8988T (cell line): ENCODE measurements at places on chromosomes 12 and 14.

DNA sequence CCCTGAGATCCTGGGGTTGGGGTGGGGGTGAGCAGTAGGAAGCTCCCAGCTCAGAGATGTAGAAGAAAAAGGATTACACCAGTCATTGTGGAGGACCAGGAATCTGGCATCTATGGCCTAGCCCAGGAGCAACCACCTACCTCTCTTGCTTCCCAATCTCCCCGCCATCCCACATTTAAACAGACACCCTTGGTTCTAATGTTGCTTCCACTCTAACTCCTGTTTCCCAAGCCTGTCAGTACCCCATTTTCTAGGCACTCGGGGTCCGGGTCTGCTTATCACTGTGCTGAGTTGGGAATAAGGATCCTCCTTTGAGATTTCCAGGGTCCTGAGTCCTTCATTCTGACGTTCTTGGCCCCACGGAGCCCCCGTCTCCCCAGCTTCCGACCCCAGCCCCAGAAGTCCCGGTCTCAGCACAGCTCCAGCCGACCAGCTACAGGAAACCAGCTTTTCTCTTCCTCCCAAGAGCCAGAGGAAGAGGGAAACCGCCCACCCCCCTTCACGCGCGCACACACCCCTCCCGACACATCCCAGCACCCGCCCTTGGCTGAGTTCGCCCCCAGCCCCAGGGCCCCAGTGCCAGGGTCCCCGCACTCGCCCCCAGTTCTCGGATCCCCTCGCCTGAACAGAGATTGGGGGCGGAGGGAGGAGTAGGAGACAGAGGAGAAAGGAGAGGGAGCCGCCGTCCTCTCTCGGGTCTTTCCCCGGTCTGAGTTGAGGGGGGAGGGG lies 1.2 kb downstream of the ITGA5 start:
- DNase-seq, result no peak

- no peak for DNase-seq
Observed at GRCh38 chr12:118900993-118901392, 80.3 kb upstream of the SRRM4 start.

- DNase-seq, result no peak
Observed at GRCh38 chr12:79927772-79928474, 7.0 kb downstream of the PPP1R12A start.

GRCh38 chr12:60168441-60168840 lies 572.6 kb downstream of the SLC16A7 start:
- DNase-seq, result no peak

- DNase-seq, result no peak
Observed at GRCh38 chr14:57085043-57085442, 183.7 kb downstream of the EXOC5 start.

- DNase-seq, result peak; percentile 40
Observed at GRCh38 chr12:89351489-89352241, 636 bp downstream of the DUSP6 start.

GRCh38 chr14:92254786-92255185 lies 68.2 kb upstream of the SLC24A4 start:
- DNase-seq, result no peak

- no peak for DNase-seq
Observed at GRCh38 chr14:67225523-67225922, 15.7 kb upstream of the PALS1 start.

GRCh38 chr14:99649219-99649618 lies 4.3 kb downstream of the HHIPL1 start:
- DNase-seq, result peak; percentile 68

DNA sequence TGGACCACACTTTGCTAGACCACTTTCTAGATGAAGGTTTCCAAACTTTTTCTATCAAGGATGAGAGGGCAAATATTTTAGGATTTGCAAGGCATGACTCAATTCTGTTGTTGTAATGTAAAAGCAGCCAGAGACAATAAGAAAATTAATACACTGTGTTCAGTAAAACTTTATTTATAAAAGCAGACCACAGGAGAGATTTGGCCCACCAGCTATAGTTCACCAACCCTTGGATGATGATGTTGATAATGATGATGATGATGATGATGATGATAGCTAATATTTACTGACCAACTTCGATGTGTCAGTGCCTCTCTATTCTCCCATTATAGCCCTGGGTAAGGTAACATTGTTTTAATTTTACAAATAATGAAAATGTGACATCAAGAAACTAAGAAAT lies 156.5 kb downstream of the BTG1 start:
- DNase-seq, result no peak

GRCh38 chr12:583251-583869 lies 79.9 kb downstream of the NINJ2 start:
- DNase-seq, result no peak

GRCh38 chr14:101561145-101561896 lies at the start of gene DIO3:
Gene DIO3 (plus strand): TSS chr14:101561495.
- DNase-seq, result no peak

DNA sequence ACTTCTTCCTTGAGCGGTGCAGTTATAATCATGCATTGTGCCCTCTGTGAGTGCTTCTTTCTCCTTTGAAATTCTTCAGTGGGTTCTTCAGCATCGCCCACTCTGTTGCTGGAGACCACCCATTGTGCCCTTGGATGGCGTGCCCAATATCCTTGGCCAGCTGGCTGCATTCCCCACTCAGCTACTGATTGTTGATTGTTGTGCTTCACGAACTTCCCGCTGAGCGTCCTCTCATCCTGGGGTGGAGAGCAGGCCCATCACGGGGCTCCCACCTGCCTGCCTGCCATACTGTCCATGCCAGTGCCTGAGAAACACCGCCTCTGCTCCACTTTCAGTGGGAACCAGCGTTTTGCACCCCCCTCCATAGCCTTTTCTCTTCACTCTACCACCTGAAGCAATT lies 8.6 kb upstream of the SSTR1 start:
- DNase-seq, result no peak

DNA sequence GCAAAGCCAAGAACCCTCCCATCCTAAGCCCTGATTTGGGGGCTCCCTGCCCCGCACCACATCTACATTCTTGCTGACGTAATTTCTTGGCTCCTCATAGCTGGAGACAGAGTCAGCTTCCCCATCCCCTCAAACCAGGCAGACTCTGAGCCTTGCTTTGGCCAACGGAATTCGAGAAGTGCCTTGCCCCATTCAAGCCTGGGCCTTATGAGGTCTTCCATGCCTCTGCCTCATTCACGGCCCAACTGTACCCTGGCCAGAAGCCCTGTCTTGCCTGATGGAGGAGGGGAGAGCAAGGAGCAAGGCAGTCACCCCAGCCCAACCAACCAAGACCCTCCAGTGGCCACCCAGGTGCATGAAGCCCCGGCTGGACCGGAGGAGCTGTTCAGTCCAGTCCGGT lies 164.1 kb downstream of the PIWIL1 start:
- no peak for DNase-seq

DNA sequence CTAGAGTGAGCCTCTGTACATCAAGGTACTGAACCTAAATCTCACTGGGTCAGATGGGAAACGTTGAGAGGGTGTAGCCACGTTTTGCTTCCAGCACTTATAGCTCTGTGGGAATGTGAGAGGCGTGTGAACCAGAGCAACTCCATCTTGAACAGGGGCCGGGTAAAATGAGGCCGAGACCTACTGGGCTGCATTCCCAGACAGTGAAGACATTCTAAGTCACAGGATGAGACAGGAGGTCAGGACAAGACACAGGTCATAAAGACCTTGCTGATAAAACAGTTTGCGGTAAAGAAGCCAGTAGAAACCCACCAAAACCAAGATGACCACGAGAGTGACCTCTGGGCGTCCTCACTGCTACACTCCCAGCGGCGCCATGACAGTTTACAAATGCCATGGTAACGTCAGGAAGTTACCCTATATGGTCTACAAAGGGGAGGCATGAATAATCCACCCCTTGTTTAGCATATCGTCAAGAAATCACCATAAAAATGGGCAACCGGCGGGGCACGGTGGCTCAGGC lies 63.4 kb upstream of the NCOR2 start:
- no peak for DNase-seq

- no peak for DNase-seq
Observed at GRCh38 chr14:47675466-47676314, at the start of gene MDGA2. Gene MDGA2 (minus strand): TSS chr14:47675605.

DNA sequence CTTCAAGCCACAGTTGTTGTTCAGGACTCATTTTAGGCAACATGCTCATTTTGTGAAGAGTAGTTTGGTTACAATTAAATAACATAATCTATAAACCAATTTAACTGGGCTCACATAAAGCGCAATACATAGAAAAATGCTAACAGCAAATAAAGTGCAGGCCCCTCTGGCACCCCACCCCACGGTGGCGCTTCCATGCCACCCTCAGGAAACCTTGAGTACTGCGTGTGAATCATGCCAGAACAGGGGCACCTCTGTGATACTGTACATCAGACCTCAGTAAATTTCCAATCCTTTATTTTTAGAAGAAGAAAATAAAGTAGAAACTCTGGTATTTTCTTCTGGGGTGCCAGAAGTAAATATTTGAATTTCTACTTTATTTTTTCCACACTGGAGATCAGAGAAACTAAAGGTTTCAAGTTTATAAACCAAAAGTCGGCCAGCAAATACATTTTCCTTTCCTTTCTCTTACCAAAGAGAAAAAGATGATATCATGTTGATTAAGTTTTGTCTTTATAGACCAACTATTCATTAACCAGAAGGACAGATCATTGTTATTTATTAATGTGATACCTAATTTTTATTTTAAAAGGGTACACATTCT lies 316.8 kb downstream of the PAWR start:
- peak; percentile 12 for DNase-seq

- DNase-seq, result no peak
Observed at GRCh38 chr12:92259696-92260251, 114.1 kb upstream of the BTG1 start.

DNA sequence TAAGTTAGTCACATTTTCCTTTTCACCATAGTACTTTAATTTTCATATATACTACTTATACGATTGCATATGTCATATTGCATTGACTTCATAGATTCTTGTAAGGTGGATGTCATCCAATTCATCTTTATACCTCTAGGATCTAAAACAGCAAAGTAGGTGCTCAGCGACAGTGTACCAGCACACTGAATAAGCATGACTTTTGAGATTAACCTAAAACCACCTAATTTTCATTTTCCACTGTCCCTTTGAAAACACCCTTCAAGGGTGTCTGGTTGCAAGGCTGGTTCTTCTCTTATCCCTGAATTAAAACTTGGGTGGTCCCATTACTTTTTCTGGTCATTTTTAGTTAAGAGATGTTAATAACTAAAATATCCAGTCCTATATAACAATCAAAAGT lies 4.4 kb downstream of the GPR19 start:
- no peak for DNase-seq

GRCh38 chr14:95544588-95544987 lies 9.7 kb downstream of the GLRX5 start:
- no peak for DNase-seq

DNA sequence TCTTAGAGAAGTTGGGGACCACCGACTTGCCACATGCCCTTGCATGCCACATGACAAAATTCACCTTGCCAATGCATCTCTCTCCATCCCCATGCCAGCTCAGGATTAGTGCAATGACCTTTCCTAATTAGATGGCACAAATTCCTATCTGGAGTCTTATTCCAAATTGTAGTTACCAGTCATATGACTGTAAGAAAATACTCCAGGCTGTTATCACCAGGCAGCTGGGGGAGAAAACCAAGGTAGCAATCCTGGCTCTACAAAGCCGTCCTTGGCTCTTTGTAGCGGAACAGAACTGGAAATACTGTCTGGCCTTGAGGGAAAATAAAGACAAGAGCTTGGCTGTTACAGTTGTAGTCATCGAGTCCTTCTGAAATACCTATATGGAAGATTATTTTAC lies 208.5 kb upstream of the DIO2 start:
- DNase-seq, result no peak
